Esophagus muscularis mucosa (tissue), 4 donors: ENCODE measurements at places on chromosomes 13 and 19. TPM values are rescaled to one million over a fixed set of nuclear protein-coding genes. Genes with fewer than 3 reads are reported as not detected.

Gene CRTC1
- total RNA-seq = 10.1 TPM

Gene CEBPG
- 23.1 TPM for total RNA-seq

Gene RASA3
- total RNA-seq = 38.1 TPM

Gene RPS19
- total RNA-seq = 893 TPM

Gene ZNF331
- total RNA-seq = 12.0 TPM

Gene TRAPPC6A
- total RNA-seq = 18.9 TPM

Gene PRODH2
- total RNA-seq = not detected

Gene MCF2L
- 34.6 TPM for total RNA-seq

Gene NXNL1
- not detected for total RNA-seq

Gene JSRP1
- total RNA-seq = not detected

Gene OSCAR
- 0.29 TPM for total RNA-seq

Gene ATP8B3
- total RNA-seq = 0.50 TPM

Gene CCDC8
- total RNA-seq = 4.5 TPM
